Upper lobe of right lung (tissue), 1 donor: ENCODE measurements at places on chromosomes 1 and 21. TPM values are rescaled to one million over a fixed set of nuclear protein-coding genes. Genes with fewer than 3 reads are reported as not detected.

DNA sequence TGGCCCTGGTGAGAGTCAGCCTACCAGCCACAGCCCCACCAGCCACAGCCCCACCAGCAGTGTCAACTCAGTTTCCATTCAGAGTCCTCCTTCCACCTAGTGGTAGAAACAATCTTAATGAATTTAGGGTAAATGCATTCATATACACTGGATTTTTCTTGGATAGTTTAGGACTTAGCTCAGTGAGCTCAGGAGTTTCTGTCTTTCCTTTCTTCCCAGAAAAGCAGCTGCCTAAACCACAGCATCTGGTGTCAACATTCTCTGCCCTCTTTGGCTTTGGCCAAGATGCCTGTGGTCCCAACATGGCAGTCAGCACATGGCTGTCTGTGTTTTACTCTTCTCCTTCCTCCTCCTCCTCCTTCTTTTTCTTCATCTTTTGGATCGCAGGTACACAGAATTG is 94.0 kb downstream of the CLIC6 start:
- no peaks in the 10 kb centered on the region for H3K27me3 ChIP-seq
- H3K36me3 ChIP-seq, result no peaks in the 10 kb centered on the region
- no peak for DNase-seq
- H3K27ac ChIP-seq, result no peak overlapping the region

- no peak overlapping the region for H3K4me3 ChIP-seq
- DNase-seq, result no peak
- no peak overlapping the region for H3K27ac ChIP-seq
- H3K27me3 ChIP-seq, result no peaks in the 10 kb centered on the region
- no peaks in the 10 kb centered on the region for H3K4me1 ChIP-seq
Observed at GRCh38 chr1:235697508-235697907, 47.9 kb upstream of the GNG4 start.

DNA sequence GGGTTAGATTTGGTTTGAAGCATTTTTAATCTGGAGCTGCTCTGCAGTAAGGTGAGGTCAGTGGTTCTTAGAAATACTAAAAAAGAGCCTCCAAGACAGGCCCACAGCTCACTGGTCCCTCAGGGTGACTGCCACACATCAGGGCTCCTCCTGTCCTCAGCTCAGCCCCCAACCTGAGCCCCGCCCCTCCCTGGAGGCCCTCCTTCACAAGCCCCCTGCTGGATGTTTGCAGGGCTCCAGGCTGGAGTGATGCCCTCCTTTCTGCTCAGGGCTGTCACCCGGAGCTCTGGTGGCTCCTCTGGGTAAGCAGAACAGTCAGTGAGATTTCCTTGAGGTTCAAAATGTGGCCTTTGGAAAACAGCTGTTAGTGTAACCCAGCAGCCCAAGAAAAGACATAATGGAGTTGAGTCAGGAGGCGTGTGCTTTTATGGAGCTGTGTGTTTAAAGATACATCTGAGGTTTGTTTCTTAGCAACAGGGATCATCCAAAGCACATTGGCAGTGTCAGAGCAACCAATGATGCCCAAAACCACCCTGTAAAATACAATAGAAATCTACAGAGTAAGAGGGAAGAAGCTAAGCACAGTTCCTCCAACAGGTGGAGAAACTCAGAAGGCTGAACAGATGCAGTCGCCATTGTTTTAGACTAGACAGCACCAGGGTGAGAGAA is 21.4 kb downstream of the STUM start:
- no peak overlapping the region for H3K27ac ChIP-seq
- H3K4me3 ChIP-seq, result no peak overlapping the region
- DNase-seq, result peak; percentile 40

GRCh38 chr1:42942444-42942843 is 16.2 kb downstream of the SLC2A1 start:
- no peaks in the 10 kb centered on the region for H3K36me3 ChIP-seq
- peaks cover 71% of the 10 kb centered on the region for H3K4me1 ChIP-seq
- no peak overlapping the region for H3K4me3 ChIP-seq
- H3K27ac ChIP-seq, result peak overlapping the region; percentile 49
- no peak for DNase-seq

- H3K4me3 ChIP-seq, result no peak overlapping the region
- H3K27me3 ChIP-seq, result no peaks in the 10 kb centered on the region
- no peaks in the 10 kb centered on the region for H3K4me1 ChIP-seq
- H3K27ac ChIP-seq, result no peak overlapping the region
- no peaks in the 10 kb centered on the region for H3K36me3 ChIP-seq
Observed at GRCh38 chr21:27321791-27322190, 354.9 kb upstream of the ADAMTS5 start.

GRCh38 chr1:200252531-200252930 is 157.3 kb downstream of the ZNF281 start:
- H3K36me3 ChIP-seq, result no peaks in the 10 kb centered on the region
- no peak overlapping the region for H3K4me3 ChIP-seq
- H3K4me1 ChIP-seq, result no peaks in the 10 kb centered on the region
- no peak overlapping the region for H3K27ac ChIP-seq
- H3K27me3 ChIP-seq, result no peaks in the 10 kb centered on the region

Gene KRTAP19-3
- total RNA-seq, result not detected

Gene UBXN10
- total RNA-seq, result 0.87 TPM

DNA sequence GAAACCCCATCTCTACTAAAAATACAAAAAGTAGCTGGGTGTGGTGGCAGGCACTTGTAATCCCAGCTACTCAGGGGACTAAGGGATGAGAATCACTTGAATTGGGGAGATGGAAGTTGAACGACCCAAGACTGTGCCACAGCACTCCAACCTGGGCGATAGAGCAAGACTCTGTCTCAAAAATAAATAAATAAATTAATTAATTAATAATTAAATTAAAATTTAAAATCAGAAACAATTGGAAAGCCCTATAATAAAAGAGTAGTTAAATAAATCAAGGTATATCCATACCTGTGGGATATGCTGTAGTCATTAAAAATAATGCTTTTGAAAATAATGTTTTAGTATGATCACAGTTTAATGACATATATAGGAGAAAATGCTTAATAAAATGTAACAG is 15.6 kb upstream of the DDAH1 start:
- H3K4me1 ChIP-seq, result no peaks in the 10 kb centered on the region
- DNase-seq, result no peak
- no peaks in the 10 kb centered on the region for H3K36me3 ChIP-seq
- no peak overlapping the region for H3K4me3 ChIP-seq
- no peaks in the 10 kb centered on the region for H3K27me3 ChIP-seq
- H3K27ac ChIP-seq, result no peak overlapping the region

Gene CRABP2
- total RNA-seq, result 1.4 TPM

DNA sequence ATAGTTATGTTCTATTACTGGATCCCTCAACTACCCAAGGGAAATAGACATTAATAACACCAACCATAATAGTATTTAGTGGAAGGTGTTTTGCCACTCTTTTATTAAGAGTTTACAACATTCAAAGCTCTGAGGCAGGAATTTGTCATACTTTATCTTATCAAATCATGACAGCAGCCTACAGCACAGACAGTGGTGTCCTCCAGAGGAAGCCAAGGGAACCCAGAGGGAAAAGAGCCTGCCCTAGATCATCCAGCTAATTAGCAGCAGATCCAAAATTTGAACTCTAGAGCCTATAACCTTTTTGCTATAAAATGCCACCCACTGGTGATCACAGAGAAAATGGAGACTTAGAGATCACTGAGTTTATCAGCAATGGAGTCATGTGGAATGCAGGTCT is 18.2 kb downstream of the VAV3 start:
- H3K36me3 ChIP-seq, result no peaks in the 10 kb centered on the region
- no peak for DNase-seq
- no peak overlapping the region for H3K27ac ChIP-seq
- no peak overlapping the region for H3K4me3 ChIP-seq

- no peak for DNase-seq
- peak overlapping the region; percentile 19 for H3K4me3 ChIP-seq
- peak overlapping the region; percentile 8 for H3K27ac ChIP-seq
- H3K27me3 ChIP-seq, result no peaks in the 10 kb centered on the region
- H3K4me1 ChIP-seq, result no peaks in the 10 kb centered on the region
- peaks cover 69% of the 10 kb centered on the region for H3K36me3 ChIP-seq
Observed at GRCh38 chr1:156963621-156964020, 43.2 kb downstream of the LRRC71 start.

- peaks cover 17% of the 10 kb centered on the region for H3K4me1 ChIP-seq
- no peak for DNase-seq
- no peaks in the 10 kb centered on the region for H3K36me3 ChIP-seq
Observed at GRCh38 chr1:93821423-93822144, 57.4 kb downstream of the DNTTIP2 start.

- H3K4me1 ChIP-seq, result no peaks in the 10 kb centered on the region
- DNase-seq, result no peak
- no peak overlapping the region for H3K27ac ChIP-seq
- H3K4me3 ChIP-seq, result no peak overlapping the region
Observed at GRCh38 chr1:90502696-90503095, 214.4 kb downstream of the BARHL2 start.

Gene PTPRU
- total RNA-seq, result 45.5 TPM

GRCh38 chr1:21638531-21639341 is 30.4 kb downstream of the RAP1GAP start:
- DNase-seq, result peak; percentile 87
- H3K4me1 ChIP-seq, result peaks cover 8% of the 10 kb centered on the region
- peaks cover 3% of the 10 kb centered on the region for H3K27me3 ChIP-seq
- peak overlapping the region; percentile 71 for H3K27ac ChIP-seq
- H3K4me3 ChIP-seq, result no peak overlapping the region

DNA sequence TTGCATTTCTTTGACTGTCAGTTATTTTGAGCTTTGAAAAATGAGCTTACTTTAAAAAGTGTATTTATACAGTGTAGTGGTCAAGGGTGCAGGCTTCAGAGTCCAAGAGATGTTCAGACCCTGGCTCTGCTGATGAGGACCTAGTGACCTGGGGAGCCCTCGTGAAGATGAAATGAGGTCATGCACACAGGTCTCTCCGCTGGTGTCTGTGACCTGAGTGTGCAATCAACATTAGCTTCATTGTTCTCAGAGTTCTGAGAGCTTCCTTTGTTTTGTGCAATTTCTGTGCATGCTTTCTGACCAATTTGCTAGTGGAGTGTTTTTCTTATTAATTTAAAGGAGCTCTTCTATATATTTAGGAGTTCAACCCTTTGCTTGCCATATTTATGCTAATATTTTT is 71.3 kb downstream of the RIPK4 start:
- no peaks in the 10 kb centered on the region for H3K36me3 ChIP-seq
- H3K27me3 ChIP-seq, result no peaks in the 10 kb centered on the region
- H3K27ac ChIP-seq, result no peak overlapping the region
- H3K4me1 ChIP-seq, result no peaks in the 10 kb centered on the region

Gene SLC44A5
- 0.55 TPM for total RNA-seq

Gene RHBG
- not detected for total RNA-seq
